ENCODE measurements at places on chromosomes 7 and 10. TPM values are rescaled to one million over a fixed set of nuclear protein-coding genes. Genes with fewer than 3 reads are reported as not detected.

Gene OR6V1
- total RNA-seq, result not detected

Gene NODAL
- total RNA-seq, result not detected

Gene CFAP58
- total RNA-seq, result 0.27 TPM

Gene CABCOCO1
- total RNA-seq, result not detected

Gene NUPR2
- total RNA-seq, result not detected

Gene PRPS1L1
- total RNA-seq, result not detected

Gene SFRP5
- 7.0 TPM for total RNA-seq

Gene FAM24B
- total RNA-seq, result 3.7 TPM

Gene NAT16
- not detected for total RNA-seq

Gene LRRC17
- 5.8 TPM for total RNA-seq

Gene GNGT1
- total RNA-seq, result not detected

Gene HABP2
- not detected for total RNA-seq

Gene ALOX5
- 13.5 TPM for total RNA-seq

Gene GIMAP2
- total RNA-seq, result not detected

Gene CUBN
- total RNA-seq, result 0.80 TPM

Gene HYAL4
- not detected for total RNA-seq

Gene GNAI1
- total RNA-seq, result 35.2 TPM

Gene SKIDA1
- total RNA-seq, result 0.27 TPM

Gene MYL7
- not detected for total RNA-seq

Gene CDCA7L
- total RNA-seq, result 16.3 TPM

Gene GPR158
- not detected for total RNA-seq

Gene ATRNL1
- 4.4 TPM for total RNA-seq

Gene GLI3
- total RNA-seq, result 4.6 TPM
